ENCODE measurements at places on chromosomes 12 and 14. TPM values are rescaled to one million over a fixed set of nuclear protein-coding genes. Genes with fewer than 3 reads are reported as not detected.

The RERG gene
- total RNA-seq: 7.0 TPM

The RNF212B gene
- 1.2 TPM for total RNA-seq

The CMKLR1 gene
- total RNA-seq: 2.2 TPM

The KRT86 gene
- not detected for total RNA-seq

The KLRK1 gene
- total RNA-seq: not detected

The LRRC43 gene
- total RNA-seq: 1.7 TPM

The TSPAN19 gene
- not detected for total RNA-seq

The GLT8D2 gene
- total RNA-seq: 24.8 TPM

- no peak overlapping the region for H3K27ac ChIP-seq
- H3K27me3 ChIP-seq: no peaks in the 10 kb centered on the region
- no peak overlapping the region for H3K4me3 ChIP-seq
- no peak for DNase-seq
- H3K4me1 ChIP-seq: no peaks in the 10 kb centered on the region
- no peaks in the 10 kb centered on the region for H3K36me3 ChIP-seq
These were observed 74.6 kb upstream of the PTPRB start for GRCh38 chr12:70711831-70712230.

GRCh38 chr14:24094841-24095270 lies 745 bp downstream of the PCK2 start:
- peaks cover 12% of the 10 kb centered on the region for H3K4me1 ChIP-seq
- H3K27ac ChIP-seq: peak overlapping the region; percentile 95
- no peaks in the 10 kb centered on the region for H3K36me3 ChIP-seq
- no peaks in the 10 kb centered on the region for H3K27me3 ChIP-seq
- peak overlapping the region; percentile 84 for H3K4me3 ChIP-seq
- no peak for DNase-seq

- H3K4me1 ChIP-seq: peaks cover 13% of the 10 kb centered on the region
- no peaks in the 10 kb centered on the region for H3K27me3 ChIP-seq
- H3K27ac ChIP-seq: peak overlapping the region; percentile 11
- H3K36me3 ChIP-seq: no peaks in the 10 kb centered on the region
- no peak for DNase-seq
These were observed 17.2 kb downstream of the PPFIBP1 start for GRCh38 chr12:27541031-27541719.

GRCh38 chr12:121535150-121536053 lies 45.4 kb downstream of the KDM2B start:
- H3K4me3 ChIP-seq: no peak overlapping the region
- peak; percentile 34 for DNase-seq
- H3K36me3 ChIP-seq: no peaks in the 10 kb centered on the region
- H3K27me3 ChIP-seq: no peaks in the 10 kb centered on the region

DNA sequence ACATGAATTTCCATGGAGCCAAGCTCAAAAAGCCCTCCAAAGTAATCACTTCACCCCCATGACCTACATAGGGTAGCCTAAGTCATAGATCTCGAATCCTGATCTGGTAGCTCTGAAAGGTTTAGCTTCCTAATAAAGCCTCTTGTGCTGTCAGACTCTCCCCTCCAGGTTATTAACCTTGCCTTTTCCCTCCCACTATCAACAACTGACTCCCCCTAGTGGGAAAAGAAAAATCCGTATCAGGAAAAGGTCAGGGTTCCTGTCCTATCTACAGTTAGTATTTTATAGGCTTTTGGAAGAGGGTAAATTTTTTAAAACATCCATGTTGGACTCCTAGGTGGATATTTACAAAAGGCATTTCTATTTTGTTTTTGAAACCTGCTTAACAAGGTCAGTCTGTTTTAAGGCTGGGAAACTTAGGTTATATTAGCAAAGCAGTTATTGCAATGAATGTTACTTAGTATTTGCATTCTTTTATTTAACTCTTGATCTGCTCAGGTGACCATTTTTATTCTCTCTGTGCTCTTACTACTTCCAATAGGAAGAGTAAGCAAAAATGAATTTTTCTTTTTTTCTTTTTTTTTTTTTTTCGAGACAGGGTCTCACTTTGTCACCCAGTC lies 8.0 kb downstream of the YY1 start:
- H3K4me3 ChIP-seq: no peak overlapping the region
- DNase-seq: peak; percentile 77
- H3K4me1 ChIP-seq: peaks cover 37% of the 10 kb centered on the region
- no peak overlapping the region for H3K27ac ChIP-seq
- no peaks in the 10 kb centered on the region for H3K36me3 ChIP-seq

DNA sequence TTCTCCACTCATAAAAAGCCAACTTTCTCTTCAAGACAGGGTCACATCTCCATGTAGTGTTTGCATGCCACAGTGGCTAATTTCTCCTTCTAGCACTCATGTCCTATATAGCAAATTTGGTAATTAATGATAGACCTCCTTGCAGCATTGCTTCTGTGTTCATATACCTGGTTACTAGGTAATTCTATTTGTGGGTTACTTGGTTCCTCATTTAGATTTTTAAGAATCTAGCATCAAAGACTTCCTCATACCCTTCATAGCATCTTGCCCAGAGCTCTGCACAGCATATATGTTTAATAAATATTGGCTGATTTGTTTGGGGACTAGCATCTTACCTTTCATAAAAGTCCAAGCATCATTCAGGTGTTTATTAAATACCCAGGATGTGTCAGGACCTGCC lies 152.1 kb downstream of the DUSP6 start:
- H3K4me1 ChIP-seq: peaks cover 2% of the 10 kb centered on the region
- H3K27ac ChIP-seq: no peak overlapping the region
- H3K4me3 ChIP-seq: no peak overlapping the region
- H3K27me3 ChIP-seq: no peaks in the 10 kb centered on the region
- DNase-seq: no peak
- no peaks in the 10 kb centered on the region for H3K36me3 ChIP-seq

DNA sequence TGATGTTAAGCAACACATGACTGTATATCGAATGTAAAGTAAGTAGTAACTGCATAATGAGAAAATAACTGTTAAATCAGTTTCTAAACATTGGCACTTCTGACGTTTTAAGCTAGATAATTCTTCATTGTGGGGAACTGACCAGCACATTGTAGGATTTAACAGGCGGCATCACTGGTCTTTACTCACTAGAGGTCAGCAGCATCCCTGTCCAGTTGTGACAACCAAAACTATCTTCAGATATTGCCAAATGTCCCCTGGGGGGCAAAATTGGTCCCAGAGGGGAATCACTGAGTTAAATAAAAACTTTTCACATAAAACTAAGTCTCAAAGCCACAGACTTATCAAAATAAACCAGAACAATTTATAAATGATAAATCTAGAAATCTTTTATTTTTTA lies 65.3 kb downstream of the BLTP3B start:
- no peak overlapping the region for H3K27ac ChIP-seq
- H3K27me3 ChIP-seq: no peaks in the 10 kb centered on the region
- peaks cover 3% of the 10 kb centered on the region for H3K36me3 ChIP-seq
- no peaks in the 10 kb centered on the region for H3K4me1 ChIP-seq
- no peak overlapping the region for H3K4me3 ChIP-seq
- DNase-seq: no peak

DNA sequence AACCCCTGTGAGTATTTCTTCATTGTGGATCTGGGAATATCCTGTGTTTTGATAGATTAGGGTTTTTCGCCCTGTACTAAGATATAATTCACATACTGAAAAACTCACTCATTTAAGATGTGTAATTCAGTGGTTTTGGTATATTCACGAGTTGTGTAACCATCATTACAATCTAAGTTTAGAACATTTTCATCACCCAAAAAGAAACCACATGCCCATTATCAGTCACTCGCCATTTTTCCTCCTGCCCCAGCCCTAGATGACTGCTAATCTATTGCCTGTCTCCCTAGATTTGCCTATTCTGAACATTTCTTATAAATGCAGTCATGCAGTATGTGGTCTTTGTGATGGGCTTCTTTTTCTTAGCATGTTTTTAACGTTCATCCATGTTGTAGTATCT lies 67.9 kb upstream of the ATF1 start:
- H3K27ac ChIP-seq: no peak overlapping the region
- H3K4me3 ChIP-seq: no peak overlapping the region
- no peaks in the 10 kb centered on the region for H3K36me3 ChIP-seq
- no peaks in the 10 kb centered on the region for H3K27me3 ChIP-seq
- DNase-seq: no peak
- H3K4me1 ChIP-seq: no peaks in the 10 kb centered on the region

GRCh38 chr12:117038919-117039318 lies 60.3 kb downstream of the TESC start:
- peaks cover 28% of the 10 kb centered on the region for H3K4me1 ChIP-seq
- H3K27ac ChIP-seq: no peak overlapping the region
- DNase-seq: no peak
- H3K36me3 ChIP-seq: no peaks in the 10 kb centered on the region

GRCh38 chr12:106304001-106304421 lies 1.5 kb downstream of the TCP11L2 start:
- DNase-seq: peak; percentile 24
- no peaks in the 10 kb centered on the region for H3K36me3 ChIP-seq
- no peaks in the 10 kb centered on the region for H3K27me3 ChIP-seq
- peaks cover 43% of the 10 kb centered on the region for H3K4me1 ChIP-seq
- peak overlapping the region; percentile 83 for H3K4me3 ChIP-seq
- H3K27ac ChIP-seq: peak overlapping the region; percentile 99

- no peaks in the 10 kb centered on the region for H3K27me3 ChIP-seq
- H3K36me3 ChIP-seq: no peaks in the 10 kb centered on the region
- no peak overlapping the region for H3K27ac ChIP-seq
- DNase-seq: no peak
These were observed 11.2 kb downstream of the SDS start for GRCh38 chr12:113392520-113392919.

GRCh38 chr14:70698288-70698687 lies 56.6 kb downstream of the TTC9 start:
- H3K27ac ChIP-seq: peak overlapping the region; percentile 85
- H3K27me3 ChIP-seq: no peaks in the 10 kb centered on the region
- peak; percentile 41 for DNase-seq

- peak overlapping the region; percentile 21 for H3K27ac ChIP-seq
- peak overlapping the region; percentile 80 for H3K4me3 ChIP-seq
- H3K36me3 ChIP-seq: no peaks in the 10 kb centered on the region
- peak; percentile 56 for DNase-seq
These were observed 745 bp downstream of the TRHDE start for GRCh38 chr12:72272731-72273498.

- H3K4me3 ChIP-seq: peak overlapping the region; percentile 75
- H3K4me1 ChIP-seq: peaks cover 18% of the 10 kb centered on the region
These were observed 759 bp downstream of the NFYB start for GRCh38 chr12:104137001-104137901.

Measured in hepatocyte (in vitro differentiated cells).